Inflammatory macrophage treated with lipopolysaccharide for 4 hours (primary cell): ENCODE measurements at places on chromosomes 1 and 21.

GRCh38 chr1:202861420-202862132, 27.4 kb downstream of the RABIF start:
- DNase-seq = peak; percentile 89

- no peak for DNase-seq
These were observed 20.2 kb upstream of the WNT4 start for GRCh38 chr1:22163137-22163536.

DNA sequence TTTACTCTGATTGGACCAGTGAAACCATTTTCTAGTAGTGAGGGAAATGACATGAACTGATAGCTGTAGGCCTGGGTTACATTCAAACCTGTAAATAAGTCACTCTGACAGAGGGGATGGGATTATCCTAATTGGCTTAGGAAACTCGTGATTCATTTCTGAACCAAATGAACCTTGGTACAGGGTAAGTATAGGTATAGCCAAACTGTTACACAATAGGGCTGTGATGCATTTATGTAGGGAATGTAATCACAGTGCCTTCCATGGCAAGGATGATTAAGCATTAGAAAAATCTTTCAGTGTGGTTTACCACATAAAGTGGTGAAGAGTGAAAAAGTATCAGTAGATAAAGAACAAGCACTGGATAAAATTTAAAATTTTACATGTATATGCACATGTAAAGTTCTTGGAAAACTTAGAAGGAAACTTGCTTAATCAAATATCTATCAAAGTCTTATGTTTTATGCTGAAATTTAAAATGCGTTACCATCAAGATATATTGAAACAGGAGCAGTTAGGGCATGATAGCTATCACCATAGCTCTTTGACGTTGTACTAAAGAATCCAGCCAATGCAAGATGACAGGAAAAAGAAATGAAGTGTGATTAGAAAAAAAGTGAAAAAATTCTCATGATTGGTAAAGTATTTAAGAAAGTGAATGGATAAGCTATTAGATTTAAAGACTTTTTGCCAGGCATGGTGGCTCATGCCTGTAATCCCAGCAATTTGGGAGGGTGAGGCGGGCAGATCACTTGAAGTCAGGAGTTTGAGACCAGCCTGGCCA, 63.0 kb downstream of the RABGAP1L start:
- DNase-seq = no peak

GRCh38 chr1:43953361-43953760, 6.6 kb downstream of the IPO13 start:
- no peak for DNase-seq

GRCh38 chr1:170864238-170864637, 71.1 kb upstream of the MROH9 start:
- DNase-seq = no peak

DNA sequence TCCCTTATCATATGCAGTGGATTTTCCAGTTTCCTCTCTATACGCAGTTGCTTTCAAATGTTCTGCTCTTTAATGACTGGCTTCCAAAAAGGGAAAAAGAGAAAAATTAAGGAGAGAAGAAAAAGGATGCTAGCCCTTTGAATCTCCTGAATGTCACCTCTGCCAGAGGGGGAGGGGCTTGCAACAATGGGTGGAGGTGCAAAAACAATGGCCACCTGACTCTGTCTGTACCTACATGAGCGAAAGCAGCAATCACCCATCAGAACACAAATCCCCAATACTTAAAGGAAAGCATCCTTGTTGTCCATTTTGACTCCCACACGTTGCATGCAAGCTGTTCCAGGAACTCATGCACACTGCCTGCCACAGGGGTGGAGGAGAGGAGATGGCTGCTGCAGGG, 61.2 kb downstream of the CCDC30 start:
- DNase-seq = no peak

DNA sequence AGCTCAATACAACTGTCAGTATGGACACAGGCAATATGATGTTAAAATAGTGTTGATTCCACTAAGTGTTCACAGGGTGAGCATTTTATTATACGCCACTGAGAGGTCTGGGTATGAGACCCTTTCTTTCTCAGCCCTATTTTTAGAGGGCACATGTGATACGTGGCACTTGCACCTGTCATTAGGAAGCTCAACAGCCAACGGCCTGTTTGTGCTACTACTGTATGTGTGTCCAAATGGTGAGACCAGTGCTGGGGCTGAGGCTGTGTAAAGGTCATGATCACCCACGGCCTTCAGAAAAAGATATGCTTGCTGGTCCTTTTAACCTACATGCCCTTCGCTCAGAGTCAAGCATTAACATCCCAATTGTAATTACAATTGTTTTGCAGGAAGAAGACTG, 176.2 kb downstream of the DUSP10 start:
- DNase-seq = no peak

DNA sequence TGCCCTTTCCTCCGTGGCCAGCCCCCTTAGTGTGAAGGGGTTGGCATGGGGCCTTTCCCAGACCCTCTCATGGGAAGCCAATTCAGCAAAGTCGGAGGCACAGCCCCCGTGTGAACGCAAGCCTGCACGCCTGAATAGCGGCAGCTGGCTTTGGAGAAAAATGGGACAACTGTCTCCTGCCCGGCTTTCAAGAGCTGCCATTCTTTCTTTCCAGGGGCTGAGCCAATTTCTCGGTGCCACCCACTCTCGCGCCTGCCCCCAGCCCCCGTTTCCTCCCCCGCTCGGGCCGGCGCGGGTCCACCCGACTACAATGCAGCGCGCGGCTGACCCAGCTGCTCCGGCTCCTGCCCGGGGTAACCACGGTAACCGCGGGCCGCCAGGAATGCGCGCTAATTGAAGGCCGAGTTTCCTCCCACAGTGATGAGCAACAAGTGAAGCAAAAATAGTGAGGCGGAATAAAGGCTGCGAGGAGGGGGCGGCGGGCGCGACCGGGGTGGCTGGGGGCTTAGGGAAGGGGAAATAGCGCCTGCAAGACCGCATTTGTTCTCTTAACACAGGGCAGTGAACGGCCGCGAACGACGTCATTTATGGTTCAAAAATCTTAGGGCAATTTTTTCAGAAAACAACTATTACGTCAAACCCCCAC, 27.8 kb downstream of the ILDR2 start:
- no peak for DNase-seq

DNA sequence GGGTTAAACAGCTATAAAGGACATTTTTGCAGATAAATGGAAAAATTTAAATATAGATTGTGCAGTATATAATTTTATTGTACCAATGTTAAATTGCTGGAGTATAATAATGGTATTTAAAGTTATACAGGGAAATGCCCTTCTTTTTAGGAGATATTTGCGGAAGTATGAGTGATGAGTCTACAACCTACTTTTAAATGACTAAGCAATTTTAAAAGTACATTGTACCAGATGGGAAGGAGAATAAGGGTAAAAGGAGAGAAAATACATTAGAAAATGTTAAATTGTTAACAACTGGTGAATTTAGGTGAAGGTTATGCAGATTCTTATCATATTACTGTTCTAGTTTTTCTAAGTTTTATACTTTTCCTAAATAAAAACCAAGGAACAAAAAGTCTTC, 91.8 kb downstream of the ZZZ3 start:
- peak; percentile 40 for DNase-seq

DNA sequence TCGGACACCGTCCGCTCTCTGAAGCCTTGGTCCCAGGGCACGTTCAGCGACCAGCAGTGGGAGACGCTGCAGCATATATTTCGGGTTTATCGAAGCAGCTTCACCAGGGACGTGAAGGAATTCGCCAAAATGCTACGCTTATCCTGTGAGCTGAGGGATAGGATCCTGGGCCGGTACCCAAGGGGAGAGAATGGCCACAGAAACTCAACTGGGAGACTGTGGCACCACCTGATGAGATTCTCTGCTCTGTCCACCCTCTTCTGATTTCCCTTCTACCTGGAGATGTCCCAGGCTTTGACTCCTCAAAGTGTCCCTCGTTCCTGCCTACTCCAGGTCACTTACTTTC, 855 bp downstream of the CD1D start:
- DNase-seq = no peak

DNA sequence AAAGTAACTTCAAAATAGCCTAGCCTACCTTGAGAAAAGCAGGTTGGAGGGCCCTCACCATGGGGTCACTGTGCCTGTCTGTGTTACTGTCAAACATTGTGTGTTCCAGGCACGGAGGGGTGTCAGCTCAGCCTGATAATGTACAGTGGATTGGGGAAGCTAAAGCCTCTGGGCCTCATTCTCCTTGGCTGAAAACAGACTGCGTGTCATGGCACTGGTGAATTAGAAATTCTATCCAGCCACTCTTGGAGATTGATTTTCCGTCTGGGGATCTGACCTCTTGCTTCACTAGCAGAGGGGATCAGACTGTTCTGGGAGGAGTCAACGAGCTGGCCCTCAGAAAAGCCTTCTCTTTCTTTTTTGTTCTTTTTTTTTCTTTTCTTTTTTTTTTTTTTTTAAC, 123.5 kb upstream of the HOOK1 start:
- DNase-seq = no peak

- DNase-seq = peak; percentile 26
These were observed 6.2 kb downstream of the PKNOX1 start for GRCh38 chr21:42980312-42981213.

GRCh38 chr1:33256471-33257206, at the start of gene ZNF362:
Gene ZNF362, plus strand, starts transcription at chr1:33256492. Its CDS starts 14,083 bp downstream, at chr1:33270575.
- peak; percentile 68 for DNase-seq

DNA sequence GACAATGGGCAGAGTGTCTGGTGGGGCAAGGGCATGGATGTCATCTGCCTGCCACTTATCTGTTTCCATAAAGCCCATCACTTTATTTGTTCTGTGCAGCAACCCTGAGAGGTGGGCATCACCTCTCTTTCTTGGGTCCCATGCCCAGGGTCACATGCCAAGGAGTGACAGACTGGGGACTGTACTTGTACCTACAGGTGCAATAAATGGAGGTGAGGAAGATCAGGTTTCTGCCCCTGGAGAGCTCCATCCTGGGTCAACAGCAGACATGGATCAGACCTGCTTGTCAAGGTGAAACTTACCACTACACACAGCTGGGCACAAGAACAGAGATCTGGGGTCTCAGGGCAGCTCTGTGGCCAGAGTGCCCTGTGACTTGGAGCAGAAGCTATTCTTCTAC, 18.4 kb upstream of the PRDM16 start:
- DNase-seq = no peak

DNA sequence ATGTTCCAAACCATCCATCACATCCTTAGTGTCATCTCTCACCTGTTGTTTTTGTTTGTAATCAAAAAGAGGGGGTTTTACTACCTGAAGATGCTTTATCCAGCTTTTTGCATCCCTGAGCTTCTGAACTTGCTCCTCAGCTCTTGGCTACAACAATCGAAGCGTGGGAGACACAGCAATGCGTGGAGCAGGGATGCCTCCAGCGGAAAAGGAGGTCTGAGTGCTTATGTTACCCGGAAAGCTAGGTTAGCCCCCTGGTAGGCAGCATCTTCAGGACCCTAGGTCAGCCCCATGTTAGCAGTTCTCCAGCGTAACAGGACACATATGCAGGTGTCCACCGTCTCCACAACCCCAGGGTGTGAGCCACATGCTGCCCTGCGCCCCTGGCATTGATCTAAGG, 141.5 kb downstream of the RRAGC start:
- DNase-seq = no peak

- no peak for DNase-seq
These were observed 60.4 kb downstream of the ATP5PO start for GRCh38 chr21:33855190-33855589.

DNA sequence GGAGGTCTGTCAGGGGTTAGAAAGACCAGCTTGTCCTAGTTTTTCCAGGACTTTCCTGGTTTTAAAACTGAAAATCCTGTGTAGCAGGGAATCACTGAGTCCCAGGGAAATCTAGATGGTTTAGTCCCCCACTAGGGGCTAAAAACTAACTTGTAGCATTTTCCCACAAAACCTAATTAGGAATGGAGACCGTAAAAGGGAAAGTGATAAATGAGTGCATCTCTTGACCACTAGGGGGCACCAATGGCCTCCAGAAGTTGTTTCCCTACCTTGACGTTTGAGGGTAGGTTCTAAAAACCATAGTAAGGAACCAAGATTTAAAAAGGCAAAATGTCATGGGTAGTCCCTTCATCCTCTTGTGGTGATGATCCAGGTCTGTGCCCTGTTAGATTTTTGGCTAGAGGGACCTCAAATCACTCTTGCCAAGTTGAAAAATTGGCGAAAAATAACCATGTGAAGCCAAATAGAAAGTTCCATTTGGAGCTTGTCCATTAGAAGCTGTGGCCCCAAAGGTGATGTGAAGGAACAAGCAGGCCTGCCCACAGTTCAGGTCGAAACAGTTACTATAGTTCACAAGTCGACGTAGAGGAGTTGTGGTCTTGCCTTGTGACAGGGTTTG, 24.5 kb downstream of the CLIC6 start:
- DNase-seq = peak; percentile 63

DNA sequence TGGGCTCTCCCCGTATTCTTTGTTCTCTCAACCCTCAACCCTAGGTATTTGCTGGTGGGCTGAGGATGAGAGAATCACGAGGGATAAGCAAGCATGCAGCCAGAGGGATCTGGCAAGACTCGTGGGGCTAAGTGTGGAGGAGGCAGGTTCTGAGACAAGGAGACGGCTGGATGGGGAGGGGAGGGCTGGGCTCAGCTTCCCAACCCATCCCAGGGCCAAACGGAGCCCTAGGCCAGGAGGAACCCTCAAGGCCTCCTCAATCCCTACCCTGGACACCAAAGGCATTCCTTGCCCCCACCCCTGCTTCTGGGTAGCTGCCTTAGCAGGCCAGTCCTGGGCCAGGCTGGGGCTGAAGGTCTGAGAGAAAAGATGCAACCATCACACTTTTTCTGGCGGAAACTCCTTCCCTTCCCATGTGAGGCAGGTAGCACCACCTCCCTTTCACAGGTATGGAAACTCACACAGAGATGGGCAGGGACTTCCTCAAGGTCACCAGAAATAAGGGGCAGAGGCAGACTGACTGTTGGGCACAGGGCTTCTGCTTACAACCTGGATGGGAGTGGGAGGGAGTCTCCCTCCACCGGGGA, 6.2 kb downstream of the MEF2D start:
- DNase-seq = no peak

GRCh38 chr1:197342669-197343068, 74.6 kb downstream of the CRB1 start:
- no peak for DNase-seq

- peak; percentile 44 for DNase-seq
These were observed at the start of gene ILDR2 for GRCh38 chr1:166975361-166976129. Gene ILDR2, minus strand, starts transcription at chr1:166975540. Its CDS starts 272 bp downstream, at chr1:166975268.

- no peak for DNase-seq
These were observed 15.9 kb downstream of the HENMT1 start for GRCh38 chr1:108644984-108645383.

GRCh38 chr1:201317551-201317950, 34.2 kb downstream of the PKP1 start:
- no peak for DNase-seq
